MG63 (cell line): ENCODE measurements at places on chromosomes 6 and 20. TPM values are rescaled to one million over a fixed set of nuclear protein-coding genes. Genes with fewer than 3 reads are reported as not detected.

The SOX4 gene
- 7.9 and 8.3 TPM in 2 replicates for total RNA-seq

The UNC5CL gene
- total RNA-seq = 0.20 TPM in 1 of 2 replicates, not detected in the other

The RPS10 gene
- 2,114 and 2,633 TPM in 2 replicates for total RNA-seq

The METTL24 gene
- total RNA-seq = not detected in 2 replicates

The ZNF391 gene
- 3.3 and 5.3 TPM in 2 replicates for total RNA-seq

The ECHDC1 gene
- total RNA-seq = 18.1 and 21.8 TPM in 2 replicates

The HSPA1A gene
- total RNA-seq = 32.5 and 71.8 TPM in 2 replicates

The OR12D2 gene
- total RNA-seq = not detected in 2 replicates

The HLA-DPA1 gene
- total RNA-seq = 0.59 and 2.5 TPM in 2 replicates

The HLA-DOA gene
- total RNA-seq = not detected in 2 replicates
